ENCODE measurements at places on chromosomes 12 and 14.

DNA sequence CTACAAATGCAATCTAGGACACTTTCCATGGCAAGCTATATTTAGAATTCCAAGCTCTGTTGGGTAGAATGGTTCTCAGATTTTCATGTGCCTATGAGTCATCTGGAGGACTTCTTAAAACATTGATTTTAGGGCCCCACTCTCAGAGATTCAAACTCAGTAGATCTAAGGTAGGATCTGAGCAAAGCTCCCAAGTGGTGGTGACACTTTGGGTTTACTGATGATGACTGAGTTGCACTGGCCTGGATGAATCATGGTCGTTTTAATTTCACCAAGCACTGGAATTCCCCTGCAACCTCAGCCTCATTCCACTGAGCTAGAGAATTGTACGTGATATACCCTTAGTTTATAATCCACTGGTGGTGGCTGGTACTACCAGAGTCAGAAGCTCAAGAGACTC, 86.5 kb downstream of the PPM1H start:
- DNase-seq, result no peak

- DNase-seq, result no peak
These were observed 45.9 kb upstream of the GSG1 start for GRCh38 chr12:13149411-13149810.

- no peak for DNase-seq
These were observed 226.2 kb downstream of the NUBPL start for GRCh38 chr14:31787377-31787776.

- DNase-seq, result no peak
These were observed at the start of gene PIK3C2G for GRCh38 chr12:18261273-18261672. TSS of gene PIK3C2G (plus strand) at chr12:18261518. CDS start at chr12:18282082, 20,564 bp downstream.

DNA sequence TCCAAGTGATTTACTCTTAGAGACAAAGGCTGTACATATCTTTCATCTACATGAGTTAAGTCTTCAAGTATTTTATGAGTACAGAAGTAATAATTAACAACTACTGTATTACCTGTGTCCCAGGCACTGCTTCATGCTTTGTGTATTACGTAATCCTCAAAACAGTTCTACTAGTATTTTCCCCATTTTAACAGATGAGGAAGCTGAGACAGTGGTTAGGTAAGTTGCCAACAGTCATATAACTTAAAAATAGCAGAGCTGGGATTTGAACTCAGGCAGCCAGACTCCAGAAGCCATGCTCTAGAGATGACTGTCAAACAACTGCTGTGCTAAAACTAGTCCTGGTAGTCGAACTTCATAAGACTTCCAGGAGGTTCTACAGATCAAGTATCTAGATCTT, 10.7 kb downstream of the TRMT5 start:
- DNase-seq, result no peak

DNA sequence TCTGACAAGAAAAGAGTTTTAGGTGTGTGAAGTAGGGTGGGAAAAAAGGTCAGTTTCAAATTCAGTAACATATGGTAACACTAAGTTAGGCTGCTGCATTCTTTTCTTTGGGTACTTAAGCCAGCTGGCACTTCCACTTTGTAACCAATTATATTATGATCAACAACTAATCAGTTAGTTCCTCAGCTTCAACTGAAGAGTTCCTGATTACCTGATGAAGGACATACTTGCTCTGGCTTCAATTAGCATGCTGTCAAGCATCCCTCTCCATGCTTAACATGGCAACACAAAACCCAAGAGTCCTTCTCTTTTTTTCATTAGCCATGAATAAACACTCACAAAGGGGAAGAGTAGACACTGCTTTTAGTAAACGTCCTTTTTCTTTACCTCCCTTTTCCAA, 6.8 kb upstream of the KANSL2 start:
- DNase-seq, result no peak

DNA sequence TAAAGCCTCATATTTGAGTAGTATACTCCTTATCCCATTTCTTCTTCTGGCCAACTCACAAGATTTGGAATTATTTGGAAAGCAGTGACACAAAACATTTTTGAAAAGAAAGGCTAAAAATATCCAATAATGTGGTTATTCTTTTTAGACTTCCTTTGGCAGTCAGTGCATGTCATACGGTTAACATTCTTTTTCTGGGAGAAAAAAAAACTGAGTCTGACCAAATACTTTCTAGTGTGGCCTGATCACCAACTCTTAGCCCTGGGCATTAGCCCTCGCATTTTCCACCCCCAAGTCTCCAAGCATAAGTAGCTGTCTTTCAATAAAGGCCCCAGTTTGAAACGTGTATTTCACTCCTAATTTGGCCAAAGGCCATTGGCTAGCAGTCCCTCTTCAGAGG, 5.9 kb downstream of the RASSF3 start:
- DNase-seq, result no peak

Data from aorta (tissue), 5 donors.